ENCODE measurements at places on chromosomes 16 and 17.

DNA sequence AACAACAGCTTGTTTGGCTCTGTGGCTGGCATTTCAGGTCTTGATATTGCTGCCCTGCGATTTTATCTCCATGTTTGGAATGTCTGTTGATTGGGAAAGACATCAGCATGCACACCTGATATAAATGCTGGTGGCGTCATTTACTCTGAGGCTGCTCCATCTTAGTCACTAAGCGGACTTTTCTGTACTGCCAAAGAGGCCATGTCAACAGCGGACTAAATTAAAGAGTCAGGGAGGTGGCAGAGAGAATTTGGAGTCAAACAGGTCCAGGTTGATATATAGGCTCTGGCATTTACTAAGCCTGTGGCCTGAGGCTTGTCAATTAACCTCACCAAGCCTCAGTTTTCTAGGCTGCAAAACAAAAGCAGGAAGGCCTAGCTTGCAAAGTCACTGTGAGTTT is 6.2 kb downstream of the RBFOX1 start:
- DNase-seq = no peak

GRCh38 chr16:85221771-85222154 is 109.5 kb upstream of the CIBAR2 start:
- DNase-seq = no peak

- DNase-seq = no peak
These were observed 36.0 kb downstream of the IQCK start for GRCh38 chr16:19753815-19754643.

DNA sequence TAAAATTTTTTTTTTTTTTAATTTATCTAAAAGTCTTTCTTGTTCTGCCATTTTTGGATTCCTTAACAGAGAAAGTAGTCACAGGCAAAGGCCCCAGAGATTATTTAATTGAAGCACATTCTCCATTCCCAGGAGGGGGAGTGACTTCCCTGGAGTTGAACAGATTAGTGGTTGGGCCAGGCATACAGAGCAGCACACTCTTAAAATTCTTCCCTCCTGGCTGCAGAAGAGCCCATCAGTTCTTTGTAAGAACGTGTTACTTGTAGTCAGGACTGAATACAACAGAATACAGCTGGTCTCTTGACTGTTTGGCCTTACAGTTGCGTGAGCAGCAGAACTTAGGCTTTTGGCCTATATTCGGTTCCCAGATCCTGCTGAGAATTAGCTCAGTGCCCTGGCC is 1.8 kb downstream of the ALKBH5 start:
- no peak for DNase-seq

- no peak for DNase-seq
These were observed 53.1 kb upstream of the MARCHF10 start for GRCh38 chr17:62860962-62861873.

DNA sequence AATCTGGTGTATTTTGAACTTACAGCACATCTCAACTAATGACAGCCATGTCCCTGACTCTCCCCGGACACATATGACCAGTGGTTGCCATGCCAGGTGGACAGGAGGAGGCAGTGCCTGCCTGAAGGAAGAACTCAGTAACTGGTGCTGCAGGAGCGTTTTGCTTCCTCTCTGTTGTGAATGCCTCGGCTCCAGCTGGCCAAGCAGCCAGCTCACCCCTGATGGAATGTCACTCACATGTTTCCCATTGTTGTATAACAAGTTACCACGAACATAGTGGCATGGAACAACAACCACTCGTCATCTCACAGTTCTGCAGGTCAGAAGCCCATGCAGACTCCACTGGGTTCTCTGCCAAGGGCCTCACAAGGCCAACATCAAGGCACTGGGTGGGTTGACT is 20.1 kb upstream of the IRF8 start:
- DNase-seq = no peak
